ENCODE measurements at places on chromosomes 13 and 19.

DNA sequence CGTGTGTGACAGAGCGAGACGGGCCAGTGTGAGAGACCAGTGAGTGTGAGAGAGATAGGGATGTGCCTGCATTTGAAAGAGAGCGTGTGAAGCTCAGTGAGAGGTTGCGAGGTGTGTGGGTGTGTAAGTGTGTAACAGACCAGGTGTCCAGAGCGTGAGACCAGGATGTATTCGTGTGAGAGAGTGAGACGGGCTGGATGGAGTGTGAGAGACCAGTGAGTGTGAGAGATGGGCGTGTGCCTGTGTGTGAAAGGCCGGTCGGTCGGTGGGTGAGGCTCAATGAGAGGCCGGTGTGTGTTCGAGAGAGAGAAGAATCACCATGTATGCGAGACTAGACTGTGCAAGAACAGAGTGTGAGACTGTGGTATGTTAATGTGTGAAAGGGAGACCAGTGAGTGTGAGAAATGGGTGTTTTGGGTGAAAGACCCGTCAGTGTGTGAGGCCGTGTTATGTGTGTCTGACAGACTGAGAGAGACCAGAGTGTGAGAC is 679 bp downstream of the ZNF471 start:
- DNase-seq: no peak

- peak; percentile 7 for DNase-seq
These were observed 808 bp downstream of the DNMT1 start for GRCh38 chr19:10193790-10194499.

DNA sequence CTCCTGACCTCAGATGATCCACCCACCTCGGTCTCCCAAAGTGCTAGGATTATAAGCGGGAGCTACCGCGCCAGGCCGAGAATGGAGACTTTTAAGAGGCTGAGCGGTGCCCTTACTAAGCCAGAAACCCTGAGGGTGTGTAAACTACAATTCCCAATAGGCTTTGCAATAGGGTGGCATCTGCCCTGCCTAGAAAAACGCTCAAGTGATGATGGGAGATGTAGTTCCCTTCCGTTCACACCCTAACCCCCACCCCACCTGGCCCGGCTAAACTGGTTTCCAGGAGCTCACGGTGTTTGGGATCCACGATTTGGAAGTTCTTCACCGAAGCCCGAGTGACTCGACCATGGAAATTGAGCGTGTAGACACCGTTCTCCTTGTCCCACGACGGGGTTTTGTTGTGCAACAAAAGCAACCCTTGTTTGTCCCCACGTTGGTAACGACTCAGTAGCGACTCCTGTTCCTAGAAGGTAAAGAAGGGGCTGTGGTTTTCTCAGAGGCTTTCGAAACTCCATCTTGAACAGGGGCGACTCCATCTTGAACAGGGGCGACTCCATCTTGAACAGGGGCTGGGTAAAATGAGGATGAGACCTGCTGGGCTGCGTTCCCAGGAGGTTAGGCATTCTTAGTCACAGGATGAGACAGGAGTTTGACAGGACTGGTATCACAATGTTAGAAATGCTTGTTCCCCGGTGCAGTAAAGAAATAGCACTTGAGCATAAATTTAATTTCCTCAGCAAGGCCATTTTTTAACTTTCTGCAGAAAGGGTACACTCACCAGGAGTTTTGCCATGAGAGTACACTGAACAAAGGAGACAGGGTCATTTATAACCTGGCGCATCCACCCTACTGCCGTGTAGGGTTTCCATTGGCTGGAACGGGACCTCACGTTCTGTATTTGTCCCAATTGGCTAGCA is 9.8 kb downstream of the PPP1R15A start:
- DNase-seq: no peak

GRCh38 chr13:112900691-112901091 is 68.3 kb upstream of the MCF2L start:
- DNase-seq: no peak

GRCh38 chr13:101231751-101232428 is 184.4 kb downstream of the NALCN start:
- no peak for DNase-seq

GRCh38 chr13:73133531-73133930 is 74.7 kb downstream of the KLF5 start:
- DNase-seq: no peak

GRCh38 chr19:18161636-18162002 is 8.7 kb downstream of the PIK3R2 start:
- no peak for DNase-seq

DNA sequence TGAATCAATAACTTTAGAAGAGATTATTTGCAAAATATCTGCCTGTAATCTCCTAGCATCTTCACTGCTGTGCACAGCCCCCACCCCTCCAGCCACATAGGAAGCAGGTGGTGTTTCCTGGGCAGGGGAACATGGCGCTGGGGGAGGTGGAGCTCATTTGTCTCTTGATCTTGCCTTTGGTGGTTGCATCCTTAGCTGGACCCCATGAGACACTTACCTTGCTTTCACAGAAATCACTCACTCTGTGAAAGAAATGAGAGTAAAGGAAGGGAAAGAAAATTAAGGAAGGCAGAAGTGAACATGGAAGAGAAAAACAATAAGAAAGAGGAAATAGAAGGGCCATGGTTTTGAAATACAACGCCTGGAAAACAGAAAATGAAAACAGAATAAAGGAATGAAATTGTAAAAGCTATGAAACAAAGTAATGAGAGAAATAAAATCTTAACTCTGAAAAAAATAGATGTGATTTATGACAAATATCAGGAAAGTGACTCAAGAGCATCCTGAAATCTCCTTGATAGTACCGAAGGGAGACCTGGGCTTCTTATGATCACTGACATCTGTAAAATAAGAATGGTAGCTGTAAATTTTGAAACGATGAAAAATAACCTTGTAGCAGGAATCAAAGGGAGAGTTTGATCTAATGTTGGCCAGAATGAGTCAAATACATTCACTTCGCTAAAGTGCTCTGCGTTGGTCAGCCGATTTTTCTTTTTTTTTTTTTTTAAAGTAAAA is 17.2 kb upstream of the RNASEH2B start:
- no peak for DNase-seq

- DNase-seq: no peak
These were observed 60.3 kb upstream of the EEF1AKMT1 start for GRCh38 chr13:20833900-20834679.

- DNase-seq: no peak
These were observed 78.2 kb downstream of the GGACT start for GRCh38 chr13:100510208-100510957.

DNA sequence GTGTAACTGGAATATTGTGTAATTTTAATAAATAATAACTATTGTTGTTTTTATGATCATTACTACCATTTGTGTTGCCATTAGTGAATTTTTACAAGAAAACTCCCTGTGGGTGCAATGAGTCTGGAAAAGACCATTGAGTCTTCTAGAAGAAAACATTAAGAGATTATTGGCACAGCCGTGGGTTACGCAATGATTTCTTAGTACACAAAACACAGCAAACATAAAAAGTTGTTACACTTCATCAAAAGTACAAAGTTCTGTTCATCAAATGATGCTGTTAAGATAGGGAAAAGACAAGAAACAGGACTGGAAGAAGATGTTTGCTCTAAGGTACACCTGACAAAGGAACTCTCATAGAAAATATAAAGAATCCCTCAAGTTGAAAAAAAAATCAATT is 41.6 kb downstream of the ZNF331 start:
- no peak for DNase-seq

DNA sequence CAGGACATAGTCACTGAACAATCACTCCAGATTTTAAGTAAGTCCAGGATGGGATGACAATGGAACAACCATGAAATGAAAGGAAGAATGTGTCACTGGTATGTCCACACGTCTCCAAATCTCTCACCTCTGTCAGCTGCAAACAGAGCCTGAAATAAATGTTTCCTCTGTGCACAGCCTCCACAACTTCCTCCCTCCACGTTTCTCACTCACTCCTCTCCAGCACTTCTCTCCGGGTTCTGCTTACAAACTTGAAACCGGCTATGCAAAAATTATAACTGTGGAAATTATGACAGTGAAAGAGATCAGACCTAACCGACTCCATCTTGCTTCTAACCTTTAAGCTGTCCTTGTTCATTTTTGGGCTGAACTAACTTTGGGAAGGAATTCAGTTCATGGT is 35.0 kb upstream of the ALOX5AP start:
- no peak for DNase-seq

GRCh38 chr19:38869160-38869835 is 8.8 kb downstream of the RINL start:
- peak; percentile 20 for DNase-seq

- DNase-seq: no peak
These were observed 12.2 kb downstream of the PRKCSH start for GRCh38 chr19:11447347-11448262.

DNA sequence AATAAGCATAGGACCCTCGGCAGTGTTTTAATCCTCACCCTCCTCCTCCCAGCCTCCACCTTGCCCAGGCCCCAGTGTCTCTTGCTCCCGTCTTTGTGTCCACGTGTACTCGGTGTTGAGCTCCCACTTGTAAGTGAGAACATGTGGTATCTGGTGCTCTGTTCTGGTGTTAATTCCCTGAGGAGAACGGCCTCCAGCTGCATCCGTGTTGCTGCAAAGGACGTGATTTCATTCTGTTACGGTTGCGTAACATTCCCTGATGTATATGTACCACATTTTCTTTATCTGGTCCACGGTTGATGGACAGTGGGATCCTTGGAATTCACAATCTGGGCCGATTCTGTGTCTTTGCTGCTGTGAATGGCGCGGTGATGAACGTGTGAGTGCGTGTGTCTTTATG is 44.7 kb upstream of the TFDP1 start:
- DNase-seq: no peak

DNA sequence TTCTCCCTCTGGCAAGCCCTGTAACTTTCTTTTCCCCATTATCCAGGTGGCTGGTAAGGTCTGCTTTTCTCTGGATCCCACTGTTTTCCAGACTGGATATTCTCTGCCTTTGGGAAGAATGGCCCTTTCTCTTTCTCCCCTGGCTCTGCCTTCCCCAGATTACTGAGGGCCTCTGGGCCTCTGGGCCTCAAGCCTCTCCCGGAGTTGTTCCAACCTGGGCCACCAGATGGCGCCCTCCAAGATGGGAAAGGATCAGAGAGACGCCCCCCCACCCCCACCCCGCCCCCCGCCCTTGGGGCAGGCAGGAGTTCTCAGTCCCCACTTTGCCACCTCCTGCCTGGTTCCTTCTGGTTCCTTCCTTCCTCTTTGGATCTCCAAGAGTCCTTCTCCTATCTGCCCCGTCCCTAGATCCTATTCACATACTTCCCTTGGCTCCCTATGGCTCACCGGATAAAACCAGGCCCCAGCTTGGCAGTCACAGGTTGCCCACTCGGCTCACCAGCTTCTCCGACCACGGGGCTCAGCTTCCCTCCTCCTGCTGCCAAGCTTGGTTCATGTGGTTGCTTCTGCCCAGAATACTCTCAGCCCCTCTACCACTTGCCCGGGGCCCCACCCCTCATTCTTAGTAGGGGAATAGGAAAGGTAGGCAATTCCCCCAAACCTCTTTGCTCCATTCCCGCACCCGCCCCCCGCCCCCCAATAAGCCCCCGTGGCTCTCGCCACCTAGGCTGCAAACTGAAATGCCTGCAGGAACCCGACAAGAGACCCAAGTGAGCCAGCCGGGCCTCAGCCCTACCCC is 13.1 kb downstream of the EPS8L1 start:
- peak; percentile 48 for DNase-seq

DNA sequence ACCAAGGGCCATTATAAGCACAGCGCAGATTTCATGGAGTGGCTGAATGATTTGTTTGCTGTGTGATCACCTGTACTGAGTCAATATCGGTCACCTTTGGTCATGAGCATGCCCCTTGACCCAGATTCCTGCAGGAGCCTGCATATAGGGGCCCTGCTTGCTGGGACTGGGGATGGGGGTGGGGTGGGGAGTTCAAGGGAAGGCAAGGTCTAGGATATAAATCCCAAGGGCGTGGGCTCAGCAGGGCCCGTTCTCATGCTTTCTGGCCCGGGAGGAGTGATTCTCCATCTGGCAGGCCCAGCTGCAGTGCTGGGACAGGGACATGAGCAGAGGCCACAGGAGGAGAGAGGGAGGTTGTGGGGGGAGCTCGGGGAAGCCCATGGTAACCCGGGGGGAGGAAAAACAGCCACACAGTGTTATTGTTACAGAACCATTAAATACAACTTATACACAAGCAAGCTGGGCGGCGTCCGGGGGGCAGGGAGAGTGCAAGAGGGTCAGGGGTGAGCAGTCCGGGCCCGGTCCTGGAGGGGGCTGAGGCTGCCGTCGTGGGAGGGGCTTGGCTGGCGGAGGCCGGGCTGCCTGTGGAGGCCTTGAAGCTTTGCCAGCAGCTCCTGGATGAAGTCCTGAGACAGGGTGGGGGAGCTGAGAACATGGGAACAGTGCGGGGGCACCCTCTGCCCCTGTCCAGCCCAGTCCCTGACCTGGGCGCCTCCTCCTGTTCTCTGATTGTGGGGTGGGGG is 5.2 kb downstream of the PPP1R14A start:
- no peak for DNase-seq

DNA sequence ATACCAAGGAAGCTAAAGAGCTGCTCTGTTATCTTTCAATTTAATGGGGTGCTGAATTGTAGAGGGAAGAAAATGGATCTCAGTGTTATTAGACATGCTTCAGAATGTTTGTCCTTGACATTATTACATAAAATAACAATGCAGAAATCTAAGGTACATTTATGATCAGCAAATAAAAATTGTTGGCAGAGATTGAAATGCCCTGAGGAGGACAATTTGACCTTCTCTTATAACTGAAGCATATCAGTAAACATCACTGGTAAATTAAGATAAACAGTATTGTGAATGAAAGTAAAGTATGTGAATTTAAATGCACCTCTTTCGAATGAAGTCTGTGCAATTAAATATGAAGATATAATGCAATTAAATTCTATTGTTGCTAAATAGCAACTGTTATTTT is 1362.1 kb upstream of the ATXN8OS start:
- DNase-seq: no peak

DNA sequence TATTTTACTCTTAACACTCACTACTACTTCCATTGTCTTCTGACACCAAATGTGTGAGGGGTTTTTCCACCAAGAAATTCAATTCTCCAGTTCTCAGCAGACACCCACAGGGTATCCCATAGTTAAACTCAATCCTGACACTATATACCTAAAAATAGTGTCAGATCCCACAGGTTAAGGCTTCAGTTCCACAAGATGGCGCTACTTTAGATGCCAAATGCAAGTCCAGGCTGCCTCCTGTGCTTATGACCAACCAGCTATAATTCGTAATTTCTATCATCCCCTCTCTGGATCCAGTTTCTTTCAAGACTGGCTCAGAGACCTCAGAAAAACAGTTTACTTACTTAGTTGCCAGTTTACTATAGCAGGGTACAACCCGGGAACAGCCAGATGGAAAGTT is 1146.2 kb upstream of the SPRY2 start:
- DNase-seq: no peak

DNA sequence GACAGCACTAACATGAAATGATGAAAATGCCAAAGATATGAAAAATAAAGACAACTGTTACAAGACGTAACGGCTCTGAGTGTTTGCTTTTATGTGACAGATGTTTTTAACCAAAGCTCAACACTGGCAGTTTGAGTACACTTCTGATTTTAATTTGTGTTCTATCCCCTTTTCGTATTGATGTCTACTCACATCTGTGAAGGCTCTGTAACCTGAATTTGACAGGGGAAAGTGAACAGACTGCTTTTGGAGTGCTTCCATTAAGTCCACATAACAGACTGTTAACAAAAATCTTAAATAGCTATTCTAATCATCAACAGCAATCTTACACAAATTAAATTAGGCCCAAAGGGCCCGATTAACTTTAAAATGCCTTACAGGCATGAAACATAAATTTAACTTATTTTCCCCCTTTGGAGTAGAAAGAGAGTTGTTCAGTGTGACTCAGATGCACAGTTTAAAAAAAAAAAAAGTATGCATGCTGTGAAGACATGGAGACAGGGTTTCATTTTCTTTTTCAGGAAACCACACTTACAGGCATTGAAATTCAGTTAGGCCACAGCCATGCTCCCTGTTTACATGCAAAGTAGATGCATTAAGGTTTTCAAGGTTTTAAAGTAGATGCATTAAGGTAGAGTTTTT is 16.3 kb upstream of the RNASEH2B start:
- no peak for DNase-seq
